ENCODE measurements at places on chromosomes 7 and 10. TPM values are rescaled to one million over a fixed set of nuclear protein-coding genes. Genes with fewer than 3 reads are reported as not detected.

GRCh38 chr10:37711617-37712488, 145.6 kb downstream of the ZNF248 start:
- H3K27me3 ChIP-seq: no peaks in the 10 kb centered on the region
- no peak overlapping the region for H3K27ac ChIP-seq
- DNase-seq: no peak
- H3K4me3 ChIP-seq: no peak overlapping the region
- no peaks in the 10 kb centered on the region for H3K36me3 ChIP-seq
- no peaks in the 10 kb centered on the region for H3K4me1 ChIP-seq

- no peaks in the 10 kb centered on the region for H3K36me3 ChIP-seq
- peaks cover 23% of the 10 kb centered on the region for H3K4me1 ChIP-seq
- H3K4me3 ChIP-seq: no peak overlapping the region
- no peak overlapping the region for H3K27ac ChIP-seq
Observed at GRCh38 chr7:74217455-74218342, 7.9 kb downstream of the LAT2 start.

- H3K27me3 ChIP-seq: no peaks in the 10 kb centered on the region
- H3K4me3 ChIP-seq: no peak overlapping the region
- no peak for DNase-seq
- H3K36me3 ChIP-seq: no peaks in the 10 kb centered on the region
- H3K27ac ChIP-seq: no peak overlapping the region
- H3K4me1 ChIP-seq: no peaks in the 10 kb centered on the region
Observed at GRCh38 chr7:9023675-9024294, 590.4 kb downstream of the NXPH1 start.

GRCh38 chr10:122461367-122461728, at the start of gene HTRA1:
TSS of gene HTRA1 (plus strand) at chr10:122461553. CDS start at chr10:122461653, 100 bp downstream.
- no peaks in the 10 kb centered on the region for H3K36me3 ChIP-seq
- DNase-seq: no peak
- no peaks in the 10 kb centered on the region for H3K4me1 ChIP-seq

- H3K27me3 ChIP-seq: no peaks in the 10 kb centered on the region
- no peak overlapping the region for H3K27ac ChIP-seq
- no peak overlapping the region for H3K4me3 ChIP-seq
- no peaks in the 10 kb centered on the region for H3K36me3 ChIP-seq
- no peaks in the 10 kb centered on the region for H3K4me1 ChIP-seq
Observed at GRCh38 chr7:33998476-33998875, 93.1 kb downstream of the BMPER start.

DNA sequence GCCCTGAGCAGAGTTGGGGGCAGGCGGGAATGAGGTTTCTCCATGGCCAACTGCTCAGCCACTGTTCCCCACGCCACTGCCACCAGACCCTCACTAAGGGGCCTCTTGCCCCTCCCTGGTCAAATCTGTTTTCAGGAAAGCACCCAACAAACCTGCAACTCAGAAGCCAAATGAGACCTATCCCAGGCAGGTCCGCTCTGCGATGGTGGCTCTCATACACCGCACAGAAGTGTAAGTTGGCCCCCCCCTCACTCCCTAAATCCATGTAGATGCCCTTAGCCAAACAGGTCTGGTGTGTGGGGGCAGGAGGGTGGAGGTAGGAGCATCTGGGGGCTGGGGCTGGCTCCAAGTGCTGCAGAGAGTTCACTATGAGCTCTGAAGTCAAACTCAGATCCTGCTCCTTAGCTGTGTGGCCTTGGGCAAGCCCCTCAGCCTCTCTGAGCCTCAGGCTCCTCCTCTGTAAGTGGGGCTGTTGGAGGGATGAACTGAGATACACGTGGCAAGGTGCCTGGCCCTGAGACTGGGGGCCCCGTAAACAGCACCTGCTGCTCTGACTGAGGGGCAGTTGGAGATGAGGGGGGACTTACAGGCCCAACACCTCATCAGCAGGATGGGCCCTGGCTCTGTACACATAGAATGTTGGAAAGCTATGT, 1.1 kb downstream of the MMRN2 start:
- H3K4me3 ChIP-seq: no peak overlapping the region
- H3K36me3 ChIP-seq: no peaks in the 10 kb centered on the region
- peaks cover 8% of the 10 kb centered on the region for H3K27me3 ChIP-seq
- H3K27ac ChIP-seq: no peak overlapping the region
- no peak for DNase-seq
- H3K4me1 ChIP-seq: peaks cover 7% of the 10 kb centered on the region

OPN4 gene
- total RNA-seq: under 0.01 TPM

MNX1 gene
- 0.09 TPM for total RNA-seq

MKX gene
- 0.05 TPM for total RNA-seq

CYP3A4 gene
- 11.0 TPM for total RNA-seq

- no peak overlapping the region for H3K27ac ChIP-seq
- H3K4me1 ChIP-seq: no peaks in the 10 kb centered on the region
- no peaks in the 10 kb centered on the region for H3K36me3 ChIP-seq
Observed at GRCh38 chr7:154684666-154685563, 318.0 kb downstream of the PAXIP1 start.

GRCh38 chr7:150781103-150781502, 19.1 kb downstream of the TMEM176B start:
- H3K27ac ChIP-seq: no peak overlapping the region
- no peaks in the 10 kb centered on the region for H3K36me3 ChIP-seq
- no peaks in the 10 kb centered on the region for H3K27me3 ChIP-seq

DNA sequence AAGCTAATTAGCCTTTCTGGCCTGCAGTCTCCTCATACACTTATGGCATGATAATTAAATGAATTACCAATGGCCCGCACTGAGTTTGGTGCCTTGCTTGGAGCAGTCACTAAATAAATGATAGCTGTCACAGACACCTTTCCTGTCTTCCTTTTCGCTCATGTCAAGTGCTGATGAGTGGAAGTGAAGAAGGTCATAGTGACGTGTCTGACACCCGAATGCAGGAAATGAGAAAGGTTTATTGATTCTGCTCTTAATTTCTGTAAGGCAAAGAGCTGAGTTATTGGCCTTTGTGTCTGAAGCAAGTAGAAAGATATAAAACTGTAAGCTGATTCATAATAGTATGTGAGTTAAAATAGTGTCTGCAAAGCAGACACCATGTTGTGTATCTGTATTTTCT, 13.2 kb upstream of the ESYT2 start:
- H3K4me3 ChIP-seq: no peak overlapping the region
- H3K27me3 ChIP-seq: no peaks in the 10 kb centered on the region
- H3K4me1 ChIP-seq: no peaks in the 10 kb centered on the region
- no peak for DNase-seq
- H3K27ac ChIP-seq: no peak overlapping the region

- no peak for DNase-seq
- H3K4me3 ChIP-seq: no peak within 1 kb of the TSS
- peaks cover 49% of the 10 kb centered on the region for H3K27me3 ChIP-seq
- H3K27ac ChIP-seq: no peak within 1 kb of the TSS
- no peaks in the 10 kb centered on the region for H3K4me1 ChIP-seq
Observed at GRCh38 chr7:103989200-103989784, at the start of gene RELN. TSS of gene RELN (minus strand) at chr7:103989658. CDS start at chr7:103989356, 302 bp downstream.

- no peaks in the 10 kb centered on the region for H3K27me3 ChIP-seq
- H3K4me1 ChIP-seq: peaks cover 37% of the 10 kb centered on the region
- DNase-seq: no peak
- no peaks in the 10 kb centered on the region for H3K36me3 ChIP-seq
Observed at GRCh38 chr7:100446040-100446439, 9.7 kb upstream of the PPP1R35 start.

- H3K4me1 ChIP-seq: peaks cover 29% of the 10 kb centered on the region
- H3K4me3 ChIP-seq: no peak overlapping the region
- H3K36me3 ChIP-seq: no peaks in the 10 kb centered on the region
- H3K27me3 ChIP-seq: no peaks in the 10 kb centered on the region
- no peak overlapping the region for H3K27ac ChIP-seq
- no peak for DNase-seq
Observed at GRCh38 chr10:88097092-88097516, 233.7 kb downstream of the PTEN start.

DNA sequence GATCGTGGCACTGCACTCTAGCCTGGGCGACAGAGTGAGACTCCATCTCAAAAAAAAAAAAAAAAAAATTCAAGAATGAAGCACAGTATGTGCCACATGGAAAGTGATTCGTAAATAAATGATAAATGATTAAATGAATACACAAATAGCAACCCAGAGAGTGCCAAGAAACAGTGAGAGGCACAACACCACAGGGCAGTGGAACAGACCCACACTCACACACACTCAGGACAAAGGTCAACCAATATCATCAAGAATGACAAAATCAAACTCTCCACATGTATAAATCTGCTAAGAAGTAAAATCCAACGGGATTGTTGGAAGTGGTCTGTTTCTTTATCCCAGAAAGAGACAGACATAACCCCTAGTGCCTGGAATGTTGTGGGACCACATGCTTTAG, 77.4 kb downstream of the HTR7 start:
- H3K27ac ChIP-seq: no peak overlapping the region
- no peaks in the 10 kb centered on the region for H3K36me3 ChIP-seq
- H3K27me3 ChIP-seq: peaks cover 2% of the 10 kb centered on the region
- no peak for DNase-seq
- no peak overlapping the region for H3K4me3 ChIP-seq

GRCh38 chr10:86837663-86838062, 81.2 kb downstream of the BMPR1A start:
- DNase-seq: no peak
- no peaks in the 10 kb centered on the region for H3K36me3 ChIP-seq
- no peaks in the 10 kb centered on the region for H3K27me3 ChIP-seq
- H3K27ac ChIP-seq: no peak overlapping the region

- H3K4me1 ChIP-seq: no peaks in the 10 kb centered on the region
- H3K27me3 ChIP-seq: no peaks in the 10 kb centered on the region
- peak overlapping the region; percentile 20 for H3K27ac ChIP-seq
- no peaks in the 10 kb centered on the region for H3K36me3 ChIP-seq
- DNase-seq: no peak
Observed at GRCh38 chr7:7099584-7100014, 82.7 kb upstream of the C1GALT1 start.

- no peak overlapping the region for H3K27ac ChIP-seq
- H3K27me3 ChIP-seq: no peaks in the 10 kb centered on the region
- H3K4me1 ChIP-seq: no peaks in the 10 kb centered on the region
- DNase-seq: no peak
- no peak overlapping the region for H3K4me3 ChIP-seq
Observed at GRCh38 chr10:36577126-36577525, 548.3 kb upstream of the ANKRD30A start.

GRCh38 chr7:129804890-129805719, 147.7 kb downstream of the UBE2H start:
- no peak overlapping the region for H3K27ac ChIP-seq
- H3K4me3 ChIP-seq: no peak overlapping the region
- DNase-seq: no peak
- no peaks in the 10 kb centered on the region for H3K27me3 ChIP-seq
- no peaks in the 10 kb centered on the region for H3K4me1 ChIP-seq
- no peaks in the 10 kb centered on the region for H3K36me3 ChIP-seq

MET gene
- total RNA-seq: 1.4 TPM

EN2 gene
- total RNA-seq: under 0.01 TPM

AGBL3 gene
- 1.9 TPM for total RNA-seq

- no peak overlapping the region for H3K4me3 ChIP-seq
- no peaks in the 10 kb centered on the region for H3K27me3 ChIP-seq
Observed at GRCh38 chr7:7834761-7835160, 116.4 kb upstream of the RPA3 start.

DNA sequence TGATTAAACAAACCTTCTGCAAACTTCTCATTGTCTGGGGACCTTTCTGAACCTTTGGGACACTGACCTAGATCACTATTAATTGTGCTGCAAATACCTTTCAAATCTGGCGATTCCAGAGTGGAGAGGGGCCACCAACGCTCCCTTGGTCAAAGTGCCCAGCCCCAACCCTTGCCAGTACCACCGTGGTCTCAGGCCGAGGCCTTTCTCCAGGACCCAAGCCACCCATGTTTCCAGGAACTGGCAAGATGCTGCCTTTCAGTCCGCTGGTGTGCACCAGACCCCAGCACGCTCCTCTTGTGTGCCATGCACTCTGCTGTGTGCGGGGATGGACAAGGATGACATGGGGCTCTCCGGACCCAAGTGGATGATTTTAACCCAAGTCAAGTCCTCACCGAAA, 91.1 kb upstream of the MGMT start:
- H3K27ac ChIP-seq: no peak overlapping the region
- no peaks in the 10 kb centered on the region for H3K4me1 ChIP-seq
- H3K36me3 ChIP-seq: no peaks in the 10 kb centered on the region

CFAP70 gene
- total RNA-seq: 1.7 TPM

- H3K27ac ChIP-seq: no peak overlapping the region
- peaks cover 44% of the 10 kb centered on the region for H3K36me3 ChIP-seq
- DNase-seq: no peak
- H3K4me1 ChIP-seq: no peaks in the 10 kb centered on the region
- H3K27me3 ChIP-seq: no peaks in the 10 kb centered on the region
- no peak overlapping the region for H3K4me3 ChIP-seq
Observed at GRCh38 chr10:119933179-119933578, 40.6 kb downstream of the SEC23IP start.

DNA sequence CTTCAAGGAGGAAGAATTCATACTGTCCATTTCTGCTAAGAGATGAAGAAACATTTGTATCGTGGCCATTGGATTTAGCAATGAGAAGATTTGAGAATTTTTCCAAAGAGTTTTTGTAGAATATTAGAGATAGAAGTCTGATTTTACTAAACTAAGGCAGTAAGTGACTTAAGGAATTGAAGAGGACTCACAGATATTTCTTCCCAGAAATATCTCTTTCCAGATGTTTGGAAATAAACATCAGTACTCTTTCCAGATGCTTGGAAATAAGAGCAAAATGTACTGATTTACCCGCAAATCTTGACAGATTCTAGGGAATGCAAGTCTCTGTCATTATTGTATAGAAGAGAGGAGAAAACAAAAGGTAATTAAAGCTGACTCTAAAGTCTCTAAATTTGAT, 91.3 kb downstream of the IMMP2L start:
- H3K4me1 ChIP-seq: no peaks in the 10 kb centered on the region
- DNase-seq: no peak
- H3K27me3 ChIP-seq: no peaks in the 10 kb centered on the region
- H3K36me3 ChIP-seq: no peaks in the 10 kb centered on the region
- no peak overlapping the region for H3K4me3 ChIP-seq
- no peak overlapping the region for H3K27ac ChIP-seq

SMC3 gene
- total RNA-seq: 63.7 TPM

SAMD9L gene
- total RNA-seq: 38.5 TPM

- no peak overlapping the region for H3K27ac ChIP-seq
- H3K4me3 ChIP-seq: no peak overlapping the region
- H3K36me3 ChIP-seq: no peaks in the 10 kb centered on the region
- H3K4me1 ChIP-seq: peaks cover 20% of the 10 kb centered on the region
Observed at GRCh38 chr7:74029089-74029785, 1.3 kb downstream of the ELN start.

GRCh38 chr7:135905355-135905754, 71.8 kb downstream of the MTPN start:
- H3K27me3 ChIP-seq: no peaks in the 10 kb centered on the region
- H3K27ac ChIP-seq: no peak overlapping the region
- no peak for DNase-seq
- no peaks in the 10 kb centered on the region for H3K36me3 ChIP-seq
- no peak overlapping the region for H3K4me3 ChIP-seq

- DNase-seq: no peak
- no peaks in the 10 kb centered on the region for H3K4me1 ChIP-seq
- H3K27ac ChIP-seq: no peak overlapping the region
- H3K27me3 ChIP-seq: no peaks in the 10 kb centered on the region
Observed at GRCh38 chr7:41837916-41838315, 135.0 kb upstream of the INHBA start.

AMZ1 gene
- 0.05 TPM for total RNA-seq
